Adipocyte (in vitro differentiated cells): ENCODE measurements at places on chromosomes 5 and 9.

DNA sequence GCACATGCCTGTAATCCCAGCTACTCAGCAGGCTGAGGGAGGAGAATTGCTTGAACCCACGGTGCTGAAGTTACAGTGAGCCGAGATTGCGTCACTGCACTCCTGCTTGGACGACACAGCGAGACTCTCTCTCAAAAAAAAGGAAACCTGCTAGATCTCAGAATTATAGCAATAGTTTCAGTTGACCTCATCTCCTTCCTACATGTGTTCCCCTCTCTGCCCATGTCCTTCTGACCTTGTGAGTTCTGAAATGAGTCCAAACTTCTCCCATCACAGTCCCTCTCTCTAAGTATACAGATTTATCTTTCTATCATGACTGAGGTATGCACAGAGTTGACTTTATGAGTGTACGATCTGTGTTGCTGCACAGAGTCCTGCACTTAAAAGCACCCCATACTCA lies 44.6 kb upstream of the SHOC1 start:
- peak; percentile 39 for DNase-seq

GRCh38 chr5:128538250-128539037 lies 399 bp upstream of the FBN2 start:
- peak; percentile 99 for DNase-seq

DNA sequence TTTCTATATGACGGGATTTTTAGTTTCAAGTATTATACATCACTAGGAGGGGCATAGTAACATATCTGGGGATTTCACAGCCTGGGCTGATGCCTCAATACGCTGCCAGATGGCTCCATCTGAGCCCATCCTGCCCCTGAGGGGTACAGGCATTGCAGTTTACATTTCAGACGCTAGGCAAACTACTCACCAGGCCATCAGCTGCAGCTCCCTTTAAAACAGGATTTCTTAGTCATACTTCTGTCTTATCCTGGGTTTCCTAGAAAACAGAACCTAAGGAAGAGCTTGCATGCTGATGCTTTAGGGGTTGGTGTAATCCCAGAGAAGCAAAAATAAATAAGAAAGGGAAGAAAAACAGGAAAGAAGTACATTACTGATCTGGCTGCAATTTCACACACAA lies 372.8 kb upstream of the PIK3R1 start:
- peak; percentile 59 for DNase-seq

DNA sequence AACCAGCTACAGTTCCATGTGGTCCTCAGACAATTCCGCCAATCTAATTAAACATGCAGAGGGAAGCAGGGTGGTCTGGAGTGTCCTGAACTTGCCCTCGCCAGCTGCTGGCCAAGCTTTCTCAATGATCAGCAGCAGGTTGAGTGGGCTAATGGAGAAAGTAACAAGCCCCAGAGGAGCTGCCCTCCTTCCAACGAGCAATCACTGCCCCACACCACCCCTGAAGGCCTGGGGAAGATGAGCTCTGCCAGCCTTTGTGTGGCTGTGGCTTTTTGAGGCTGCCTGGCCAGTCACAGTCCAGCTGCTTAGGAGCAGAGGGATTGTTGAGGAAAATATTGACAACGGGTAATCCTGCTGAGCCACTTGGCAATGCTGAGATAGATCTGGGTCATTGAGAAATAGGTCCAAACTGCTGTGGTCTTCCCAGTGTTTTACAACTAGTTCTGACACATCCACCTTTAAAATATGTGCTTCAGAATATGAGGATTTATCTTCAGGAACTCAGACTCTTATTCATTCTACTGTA lies 107.3 kb downstream of the CD180 start:
- peak; percentile 47 for DNase-seq

- peak; percentile 34 for DNase-seq
These were observed 613.1 kb downstream of the EBF1 start for GRCh38 chr5:158486566-158486965.

DNA sequence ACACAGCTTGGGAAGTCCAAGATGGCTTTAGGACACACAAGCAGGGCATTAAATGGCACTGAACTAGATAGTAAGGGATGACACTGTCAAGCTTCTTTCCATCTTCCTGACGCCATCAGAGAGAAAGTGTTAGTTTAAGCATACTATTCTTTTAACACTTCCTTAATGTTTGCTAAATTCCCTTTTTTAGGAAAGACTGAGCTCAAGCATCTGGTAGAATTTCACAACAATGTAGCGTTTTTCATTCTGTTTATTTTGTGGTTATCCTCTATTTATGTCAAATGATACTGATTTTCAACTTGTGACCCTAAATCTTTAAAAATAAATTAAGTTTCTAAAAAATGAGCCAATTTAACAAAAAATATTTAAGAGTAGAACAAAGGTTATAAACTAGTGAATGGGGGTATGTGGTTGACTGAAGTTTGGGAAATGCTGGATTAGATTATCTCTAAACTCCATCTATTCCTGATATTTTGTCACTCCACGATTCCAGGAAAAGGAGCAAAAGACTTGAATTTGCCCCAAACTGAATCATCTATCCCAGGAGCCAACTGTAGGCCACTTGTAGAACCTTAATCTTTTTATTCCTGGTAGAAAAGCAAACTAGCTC lies 147.4 kb upstream of the KLF9 start:
- DNase-seq, result peak; percentile 59

DNA sequence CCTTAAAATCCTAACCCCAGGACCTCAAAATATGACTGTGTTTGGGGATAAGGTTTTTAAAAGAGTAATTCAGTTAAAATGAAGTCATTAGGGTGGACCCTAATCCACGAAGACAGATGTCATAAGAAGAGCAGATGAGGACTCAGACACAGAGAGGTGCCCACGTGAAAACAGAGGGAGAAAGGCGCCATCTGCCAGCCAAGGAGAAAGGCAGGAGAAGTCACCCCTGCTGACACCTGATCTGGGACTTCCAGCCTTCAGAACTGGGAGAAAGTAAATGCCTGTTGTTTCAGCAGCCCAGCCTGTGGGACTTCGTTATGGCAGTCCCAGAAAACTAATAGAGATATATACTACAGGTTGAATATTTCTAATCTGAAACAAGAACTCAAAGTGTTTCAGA lies 67.4 kb downstream of the ROR2 start:
- no peak for DNase-seq

DNA sequence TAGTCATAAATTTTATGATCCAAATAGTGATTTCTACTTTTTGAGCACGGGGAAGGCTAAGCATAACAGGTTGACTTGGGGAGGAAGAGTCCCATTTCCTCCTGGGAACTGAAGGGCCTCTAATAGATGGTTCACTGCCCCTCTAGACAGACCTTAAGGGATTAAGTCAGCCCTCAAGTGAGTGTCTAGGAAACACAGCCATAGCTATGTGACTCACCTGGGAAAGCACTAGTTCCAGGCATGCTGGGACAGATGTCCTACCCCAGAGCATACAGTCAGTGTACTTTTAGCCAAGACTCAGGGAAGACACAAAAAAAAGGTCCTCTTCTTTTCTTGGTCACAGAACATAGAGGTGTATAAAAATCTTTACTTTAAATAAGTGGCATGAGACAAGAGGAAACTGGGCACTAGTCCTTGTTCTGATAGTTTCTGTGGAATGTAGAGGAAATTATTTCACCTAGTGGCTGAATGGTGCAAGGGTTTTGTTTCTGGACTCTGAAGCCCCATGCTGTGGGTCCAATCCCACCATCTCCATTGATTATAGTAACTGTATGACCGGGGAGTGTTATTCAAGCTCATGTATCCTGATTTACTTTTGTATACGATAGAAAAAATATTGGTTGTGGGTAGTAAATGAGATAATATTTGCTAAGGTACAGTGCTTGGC lies 86.0 kb downstream of the NREP start:
- DNase-seq, result no peak

DNA sequence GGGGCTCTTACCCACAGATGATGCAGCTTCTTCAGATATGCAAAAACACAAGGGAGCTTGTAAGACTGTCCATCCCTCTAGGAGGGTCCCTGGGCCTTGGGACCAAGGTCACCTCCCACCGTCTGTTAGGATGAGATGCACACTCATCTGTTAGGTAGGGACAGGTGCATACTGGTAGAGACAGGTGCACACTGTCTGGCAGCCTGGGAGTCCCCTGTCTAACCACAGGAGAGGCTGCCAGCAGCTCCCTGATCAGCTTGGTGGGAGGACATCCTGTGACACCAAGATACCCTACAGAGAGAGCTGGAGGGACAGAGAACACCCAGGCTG lies 13.2 kb downstream of the TSPAN17 start:
- no peak for DNase-seq

DNA sequence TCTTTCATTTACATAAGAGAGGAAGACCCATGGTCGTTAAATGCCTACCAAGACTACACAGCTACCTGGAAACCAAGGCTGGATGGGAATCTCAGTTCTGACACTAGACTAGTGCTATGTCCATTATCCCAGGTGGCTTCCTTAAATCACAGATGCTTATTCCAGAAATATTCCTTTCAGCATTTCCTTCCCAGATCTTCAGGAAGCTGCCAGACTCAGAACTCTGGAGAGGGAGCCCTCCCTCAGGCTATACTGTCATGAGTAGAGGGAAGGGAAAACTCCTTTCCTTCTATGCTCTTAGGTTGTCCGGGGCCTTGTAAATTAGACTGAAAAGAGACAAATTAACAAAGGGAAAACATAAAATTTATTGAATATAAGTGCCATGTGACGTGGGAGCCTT lies 20.8 kb downstream of the FREM1 start:
- DNase-seq, result no peak

GRCh38 chr5:147084702-147085101 lies 150.1 kb upstream of the STK32A start:
- no peak for DNase-seq

DNA sequence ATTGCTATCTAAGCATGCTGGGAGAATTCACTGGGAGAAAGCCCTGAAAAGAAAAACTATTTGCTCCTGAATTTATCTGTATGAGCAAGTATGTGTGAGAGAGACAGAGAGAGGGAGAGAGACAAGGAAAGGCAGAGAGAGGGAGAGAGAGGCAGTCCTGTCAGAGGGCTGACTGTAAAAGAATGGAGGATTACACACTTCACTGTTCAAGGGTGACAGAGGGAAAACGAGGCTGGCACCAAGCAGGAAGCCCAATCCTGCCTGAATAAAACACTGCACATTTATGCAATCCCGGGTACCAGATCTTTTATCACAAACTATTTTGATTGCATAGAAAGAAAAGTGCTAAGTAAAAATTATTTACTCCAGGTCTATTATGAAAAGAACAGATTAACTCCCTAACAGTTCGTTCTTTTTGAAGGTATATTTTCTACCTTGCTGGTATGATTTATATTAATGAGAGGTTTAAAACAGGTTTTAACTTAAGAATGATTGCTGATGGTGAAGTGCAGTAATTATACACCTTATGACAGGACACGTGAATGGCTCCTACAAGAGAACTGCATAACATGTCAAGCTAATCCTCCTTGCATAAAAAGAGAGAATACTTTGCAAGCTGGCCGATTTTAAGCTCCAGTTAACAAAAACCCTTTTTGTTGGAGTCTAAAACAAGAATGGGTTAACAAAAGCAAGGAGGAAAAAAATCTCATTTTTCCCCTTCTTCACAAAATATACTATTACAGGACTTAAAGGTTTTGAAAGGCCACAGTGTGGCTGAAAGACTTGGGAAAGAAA lies 82.5 kb downstream of the NFIB start:
- no peak for DNase-seq

GRCh38 chr9:32709871-32710270 lies 73.5 kb upstream of the TMEM215 start:
- no peak for DNase-seq

- DNase-seq, result no peak
These were observed 11.3 kb downstream of the ZNF618 start for GRCh38 chr9:113887436-113887835.

GRCh38 chr5:111703662-111704061 lies 53.3 kb downstream of the NREP start:
- no peak for DNase-seq

DNA sequence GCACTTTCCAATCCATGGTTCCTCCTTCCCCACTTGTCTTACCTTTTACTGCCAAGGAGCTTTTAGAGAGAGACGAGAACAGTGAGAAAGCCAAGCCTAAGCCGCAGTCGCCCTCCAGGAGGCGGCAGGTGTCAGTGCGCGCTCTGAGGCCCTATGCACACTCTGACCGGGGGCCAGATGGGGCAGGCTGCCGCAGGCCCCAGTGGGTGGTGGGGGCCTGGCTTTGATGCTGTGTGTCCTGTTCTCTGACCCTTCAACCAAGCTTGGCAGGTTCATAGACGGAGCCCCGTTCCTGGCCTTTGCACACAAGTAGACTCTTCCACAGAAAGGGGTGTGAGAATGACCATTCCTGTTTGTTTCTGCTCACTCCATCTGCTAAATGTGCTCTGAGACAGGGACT lies 77.3 kb downstream of the WNK2 start:
- DNase-seq, result no peak

DNA sequence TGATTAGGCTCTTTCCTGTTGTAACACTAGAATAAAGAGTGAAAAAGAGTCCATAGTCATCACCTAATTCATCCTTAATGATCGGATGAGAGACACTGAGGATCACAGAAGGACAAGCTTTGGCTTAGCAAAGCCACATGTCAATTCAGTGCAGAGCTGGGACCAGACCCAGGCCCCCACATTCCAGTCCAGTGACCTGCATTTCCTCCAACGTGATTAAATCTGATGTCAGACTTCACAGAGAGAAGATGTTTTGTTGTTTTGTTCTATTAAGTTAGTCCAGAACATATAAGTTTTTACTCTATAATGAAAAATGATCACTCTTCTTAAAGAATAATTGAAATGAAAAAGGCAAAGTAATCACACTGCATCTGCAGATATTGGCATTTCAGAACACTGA lies 377.9 kb upstream of the PAPPA start:
- no peak for DNase-seq

DNA sequence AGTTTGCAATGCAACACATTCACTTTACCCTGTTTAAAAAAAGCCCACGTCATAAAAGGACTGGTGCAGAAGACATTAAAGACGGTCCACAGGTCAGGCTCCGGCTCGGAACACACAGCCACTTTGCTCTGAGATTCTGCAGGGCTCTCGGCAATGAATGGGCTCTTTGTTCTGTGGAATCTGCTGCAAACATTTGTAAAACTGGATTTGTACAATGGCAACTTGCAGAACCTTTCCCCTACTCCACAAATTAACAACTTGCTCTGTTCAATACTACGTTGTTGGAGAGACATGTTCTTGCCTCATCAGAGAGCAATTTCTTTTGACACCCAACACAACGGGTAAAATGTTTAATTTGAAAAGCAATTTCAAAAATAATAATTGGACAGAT lies 13.0 kb upstream of the NR5A1 start:
- DNase-seq, result no peak

- no peak for DNase-seq
These were observed 82.4 kb upstream of the MIER3 start for GRCh38 chr5:57034201-57034916.

GRCh38 chr5:76524101-76524835 lies 98.9 kb downstream of the F2RL2 start:
- DNase-seq, result no peak

- no peak for DNase-seq
These were observed 24.7 kb upstream of the TMEM171 start for GRCh38 chr5:73095564-73096238.

DNA sequence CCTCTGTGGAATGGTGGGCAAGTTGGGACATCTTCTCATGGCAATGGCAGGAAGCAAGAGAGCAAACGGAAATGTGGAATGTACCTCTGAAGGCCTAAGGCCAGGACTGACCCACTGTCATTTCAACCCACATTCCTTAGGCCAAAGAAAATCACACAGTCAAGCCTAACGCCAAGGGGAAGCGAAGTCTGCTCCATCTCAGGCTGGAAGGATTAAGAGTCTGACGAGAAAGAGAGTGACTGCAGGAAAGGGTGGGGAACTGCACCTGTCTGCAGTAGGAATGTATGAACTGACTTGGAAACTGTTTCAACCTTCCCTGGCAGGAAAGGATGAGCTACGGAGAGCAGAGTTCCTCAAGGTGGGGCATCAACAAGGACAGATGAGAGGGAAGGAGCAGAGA lies 90.2 kb upstream of the TAS2R1 start:
- no peak for DNase-seq

- peak; percentile 61 for DNase-seq
These were observed 15.5 kb upstream of the FAM120AOS start for GRCh38 chr9:93468763-93469456.
